ENCODE measurements at places on chromosomes 7 and 10. TPM values are rescaled to one million over a fixed set of nuclear protein-coding genes. Genes with fewer than 3 reads are reported as not detected.

Gene EN2
- under 0.01 TPM for total RNA-seq

DNA sequence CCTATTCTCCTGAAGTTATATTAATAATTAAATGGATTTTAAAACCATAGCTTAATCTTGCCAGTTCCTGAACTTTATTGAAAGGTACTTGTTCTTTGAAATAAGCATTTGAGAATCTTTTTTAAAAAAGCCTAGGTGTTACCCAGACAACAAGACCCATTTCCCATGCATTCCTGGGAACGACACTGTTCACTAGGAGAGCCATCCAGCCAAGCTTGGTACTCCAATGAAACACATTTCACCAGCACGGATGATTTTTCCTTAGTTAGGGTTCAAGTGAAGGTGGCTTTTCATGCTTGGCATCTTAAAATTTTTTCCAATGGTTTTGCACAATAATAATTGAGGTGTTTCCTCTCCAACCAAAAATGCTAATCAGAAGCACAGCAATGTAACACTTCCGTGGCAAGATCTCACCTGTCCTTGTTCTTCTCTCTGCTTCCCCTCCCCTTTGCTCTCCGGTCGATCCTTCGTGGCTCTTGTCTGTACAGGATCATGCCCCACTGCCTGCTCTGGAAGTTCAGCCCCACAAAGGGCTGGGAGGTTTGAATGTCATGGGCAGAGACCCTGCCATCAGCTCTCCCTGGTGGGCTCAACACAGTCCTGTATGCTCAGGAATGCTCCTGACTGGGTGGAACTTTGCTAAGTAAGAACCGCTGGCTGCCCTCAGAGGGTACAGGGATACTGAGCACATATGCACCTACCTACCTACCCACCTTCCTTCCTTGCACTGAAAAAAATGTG is 69.7 kb upstream of the AQP1 start:
- no peak overlapping the region for H3K27ac ChIP-seq
- H3K36me3 ChIP-seq: no peaks in the 10 kb centered on the region
- H3K27me3 ChIP-seq: no peaks in the 10 kb centered on the region

DNA sequence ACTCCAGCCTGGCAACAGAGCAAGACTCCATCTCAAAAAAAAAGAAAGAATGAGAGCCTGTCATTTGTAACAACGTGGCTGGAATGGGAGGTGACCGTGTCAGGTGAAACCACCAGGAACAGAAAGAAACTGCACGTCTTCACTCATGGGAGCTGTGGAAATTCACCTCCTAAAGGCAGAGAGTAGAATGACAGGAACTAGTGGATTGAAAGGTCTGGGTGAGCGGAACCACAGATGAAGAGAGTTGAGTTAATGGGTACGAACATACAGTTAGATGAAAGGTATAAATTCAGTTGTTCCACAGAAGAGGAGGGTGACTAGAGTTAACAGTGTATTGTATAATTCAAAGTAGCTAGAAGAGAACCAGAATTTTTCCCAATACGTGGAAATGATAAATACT is 78.6 kb downstream of the MAD1L1 start:
- DNase-seq: no peak
- no peak overlapping the region for H3K27ac ChIP-seq
- peaks cover 19% of the 10 kb centered on the region for H3K4me1 ChIP-seq

- no peak overlapping the region for H3K27ac ChIP-seq
- no peaks in the 10 kb centered on the region for H3K27me3 ChIP-seq
- DNase-seq: no peak
- no peaks in the 10 kb centered on the region for H3K4me1 ChIP-seq
These were observed 57.5 kb upstream of the CREB5 start for GRCh38 chr7:28354601-28355402.

GRCh38 chr10:50395851-50396250 is 144.5 kb upstream of the ASAH2 start:
- H3K4me1 ChIP-seq: no peaks in the 10 kb centered on the region
- no peaks in the 10 kb centered on the region for H3K27me3 ChIP-seq
- H3K27ac ChIP-seq: no peak overlapping the region

DNA sequence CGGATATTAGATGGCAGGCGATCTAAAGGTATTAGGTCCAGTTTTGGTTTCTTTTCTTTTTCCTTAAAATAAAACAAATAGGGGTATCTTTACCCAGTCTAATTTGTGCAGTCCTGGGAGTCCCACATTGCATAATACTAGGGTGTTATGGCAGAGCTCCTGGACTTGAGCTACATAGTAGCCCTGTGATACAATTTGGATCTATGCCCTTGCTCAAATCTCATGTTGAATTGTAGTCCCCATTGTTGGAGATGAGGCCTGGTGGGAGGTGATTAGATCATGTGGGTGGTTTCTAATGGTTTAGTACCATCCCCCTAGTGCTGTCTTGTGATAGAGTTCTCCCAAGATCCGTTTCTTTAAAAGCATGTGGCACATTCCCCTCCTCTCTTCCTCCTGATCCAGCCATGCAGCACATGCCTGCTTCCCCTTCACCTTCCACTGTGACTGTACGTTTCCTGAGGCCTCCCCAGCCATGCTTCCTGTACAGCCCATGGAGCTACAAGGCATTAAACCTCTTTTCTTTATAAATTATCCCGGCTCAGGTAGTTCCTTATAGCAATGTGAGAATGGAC is 141.9 kb downstream of the RPS24 start:
- no peak overlapping the region for H3K27ac ChIP-seq
- H3K36me3 ChIP-seq: no peaks in the 10 kb centered on the region
- H3K4me3 ChIP-seq: no peak overlapping the region
- no peaks in the 10 kb centered on the region for H3K27me3 ChIP-seq

DNA sequence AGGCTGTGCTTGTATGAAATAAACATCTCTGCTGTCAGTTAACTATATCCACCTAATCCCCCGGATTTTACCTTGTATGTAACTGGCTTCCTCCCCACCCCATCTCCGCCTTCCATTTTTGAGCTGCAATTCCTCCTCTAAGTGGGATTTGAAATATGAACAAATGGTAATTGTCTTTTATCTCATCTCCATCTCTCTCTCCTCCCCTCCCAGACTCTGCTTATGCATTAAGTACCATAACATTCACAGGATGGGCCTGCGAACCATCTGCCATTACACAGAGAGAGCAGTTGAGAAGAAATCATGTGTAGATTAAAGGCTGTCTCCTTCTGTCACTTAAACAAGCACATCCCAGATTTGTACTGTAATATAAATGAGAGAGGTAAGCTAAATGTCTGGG is 1169.9 kb downstream of the TYW1 start:
- no peaks in the 10 kb centered on the region for H3K36me3 ChIP-seq
- no peak overlapping the region for H3K4me3 ChIP-seq
- no peak for DNase-seq
- no peak overlapping the region for H3K27ac ChIP-seq
- no peaks in the 10 kb centered on the region for H3K27me3 ChIP-seq

GRCh38 chr10:126544565-126544964 is 125.9 kb downstream of the C10orf90 start:
- H3K27me3 ChIP-seq: no peaks in the 10 kb centered on the region
- DNase-seq: no peak
- no peak overlapping the region for H3K27ac ChIP-seq
- no peaks in the 10 kb centered on the region for H3K36me3 ChIP-seq
- no peaks in the 10 kb centered on the region for H3K4me1 ChIP-seq
- no peak overlapping the region for H3K4me3 ChIP-seq

DNA sequence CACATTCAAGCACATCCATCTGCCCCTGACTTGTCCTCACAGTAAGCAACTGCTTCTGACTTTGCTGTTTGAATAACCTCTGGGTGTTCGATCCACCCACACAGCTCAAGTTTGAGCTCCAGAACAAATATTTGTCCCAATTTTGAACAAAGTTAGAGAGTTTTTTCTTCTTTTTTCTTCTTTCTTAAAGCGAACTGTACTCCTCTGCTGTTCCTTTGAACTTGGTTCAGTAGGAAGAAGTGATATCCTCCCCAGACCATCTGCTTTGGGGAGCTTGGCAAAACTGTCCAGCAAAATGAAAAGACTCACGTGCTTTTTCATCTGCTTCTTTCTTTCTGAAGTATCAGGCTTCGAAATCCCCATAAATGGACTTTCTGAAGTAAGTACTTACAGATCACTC is at the start of gene ITIH2:
TSS of gene ITIH2 (plus strand) at position 177 of the 400 bp plus-strand sequence. CDS start at position 296, 119 bp downstream.
- H3K27me3 ChIP-seq: no peaks in the 10 kb centered on the region
- H3K4me1 ChIP-seq: no peaks in the 10 kb centered on the region
- no peak within 1 kb of the TSS for H3K4me3 ChIP-seq
- H3K27ac ChIP-seq: no peak within 1 kb of the TSS
- no peaks in the 10 kb centered on the region for H3K36me3 ChIP-seq

GRCh38 chr7:33286501-33286900 is 157.1 kb downstream of the BBS9 start:
- H3K27ac ChIP-seq: no peak overlapping the region
- no peaks in the 10 kb centered on the region for H3K36me3 ChIP-seq
- H3K4me3 ChIP-seq: no peak overlapping the region
- DNase-seq: no peak
- H3K4me1 ChIP-seq: no peaks in the 10 kb centered on the region
- H3K27me3 ChIP-seq: no peaks in the 10 kb centered on the region

GRCh38 chr7:74682829-74683228 is 25.3 kb downstream of the GTF2I start:
- H3K36me3 ChIP-seq: no peaks in the 10 kb centered on the region
- no peak overlapping the region for H3K27ac ChIP-seq
- no peaks in the 10 kb centered on the region for H3K27me3 ChIP-seq
- no peak overlapping the region for H3K4me3 ChIP-seq
- H3K4me1 ChIP-seq: no peaks in the 10 kb centered on the region
- DNase-seq: no peak

DNA sequence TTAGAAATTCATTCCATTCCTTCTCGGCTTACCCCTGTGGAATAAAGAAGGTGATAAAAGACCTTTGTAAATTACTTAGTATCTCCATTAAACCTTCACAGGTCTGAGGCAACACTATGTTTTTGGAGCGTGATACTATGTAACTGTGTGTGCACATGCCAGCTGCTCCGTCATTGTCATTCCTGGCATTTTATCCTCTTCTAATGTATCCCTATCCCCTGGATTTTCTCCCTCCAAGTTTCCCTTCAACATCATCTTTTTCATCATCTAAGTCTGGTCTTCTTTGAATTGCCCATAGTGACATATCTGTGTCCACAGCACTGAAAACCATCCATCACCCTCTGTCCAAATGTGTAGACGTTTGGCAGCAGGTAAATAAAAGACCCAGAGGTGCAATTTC is 125.7 kb downstream of the TEX36 start:
- H3K36me3 ChIP-seq: no peaks in the 10 kb centered on the region
- no peaks in the 10 kb centered on the region for H3K4me1 ChIP-seq
- DNase-seq: no peak
- no peak overlapping the region for H3K4me3 ChIP-seq
- no peaks in the 10 kb centered on the region for H3K27me3 ChIP-seq
- no peak overlapping the region for H3K27ac ChIP-seq

GRCh38 chr7:24715171-24715570 is 42.1 kb downstream of the GSDME start:
- H3K27ac ChIP-seq: no peak overlapping the region
- H3K4me3 ChIP-seq: no peak overlapping the region
- DNase-seq: no peak
- no peaks in the 10 kb centered on the region for H3K27me3 ChIP-seq

DNA sequence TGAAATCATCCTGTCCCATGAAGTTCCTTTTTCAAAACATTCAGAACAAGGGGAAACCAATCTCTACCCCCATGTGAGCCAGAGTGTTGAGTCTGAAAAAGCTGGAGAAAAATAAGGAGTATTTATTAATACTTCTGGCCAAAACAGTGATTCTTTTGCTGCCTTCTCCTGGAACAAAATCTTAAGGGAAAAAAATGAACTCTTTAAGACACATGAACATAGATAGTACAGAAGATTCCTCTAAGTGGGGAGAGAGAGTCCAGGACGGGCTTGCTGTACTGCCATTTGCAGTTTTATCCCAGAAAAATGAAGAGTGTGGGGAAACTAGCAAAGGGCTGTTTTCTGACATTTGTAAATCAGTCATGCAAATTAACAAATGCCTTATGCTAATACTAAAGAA is 173.4 kb upstream of the CELF2 start:
- no peak overlapping the region for H3K27ac ChIP-seq
- H3K4me3 ChIP-seq: no peak overlapping the region
- no peaks in the 10 kb centered on the region for H3K4me1 ChIP-seq
- no peaks in the 10 kb centered on the region for H3K36me3 ChIP-seq

DNA sequence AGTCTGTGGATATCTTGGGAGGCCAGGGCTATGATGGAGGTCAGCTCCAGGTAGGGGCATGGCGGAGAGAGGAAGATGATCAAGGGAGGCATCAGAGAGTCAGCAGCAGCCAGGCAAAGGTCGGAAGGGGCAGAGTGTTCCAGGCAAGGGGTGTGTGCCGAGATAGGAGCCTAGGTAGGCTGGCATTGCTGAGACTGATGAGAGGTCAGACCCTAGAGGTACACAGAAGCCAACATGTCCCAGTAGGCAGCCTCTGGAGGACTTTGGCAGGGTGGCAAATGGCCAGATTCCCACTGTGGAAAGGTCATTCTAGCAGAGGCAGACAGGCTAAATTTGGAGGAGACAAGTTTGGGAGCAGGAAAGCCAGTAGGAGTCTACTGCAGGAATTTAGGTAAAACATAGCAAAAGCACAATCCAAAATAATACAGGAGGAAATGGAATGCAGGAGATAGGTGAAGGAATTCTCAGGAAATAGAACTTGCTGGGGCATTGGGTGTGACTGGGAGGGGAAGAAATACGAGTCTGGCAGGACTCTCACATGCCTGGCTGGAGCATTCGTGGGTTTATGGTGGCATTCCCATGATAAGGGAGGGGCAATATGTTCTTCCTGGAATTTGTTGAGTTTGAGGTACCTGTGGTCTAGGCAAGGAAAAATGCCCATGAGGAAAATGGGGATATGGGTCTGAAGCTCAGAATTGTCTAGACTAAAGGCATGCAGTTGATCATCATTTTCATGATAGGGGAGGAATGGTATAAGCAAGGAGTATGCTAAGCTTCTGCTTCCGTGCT is 25.7 kb downstream of the TMEM176A start:
- no peaks in the 10 kb centered on the region for H3K27me3 ChIP-seq
- no peak overlapping the region for H3K4me3 ChIP-seq
- no peak overlapping the region for H3K27ac ChIP-seq
- DNase-seq: no peak

- H3K27ac ChIP-seq: no peak overlapping the region
- H3K27me3 ChIP-seq: no peaks in the 10 kb centered on the region
- H3K4me1 ChIP-seq: no peaks in the 10 kb centered on the region
- H3K36me3 ChIP-seq: no peaks in the 10 kb centered on the region
- no peak overlapping the region for H3K4me3 ChIP-seq
These were observed 889.9 kb upstream of the C7orf33 start for GRCh38 chr7:147700702-147701101.

GRCh38 chr7:103521937-103522336 is 75.9 kb upstream of the SLC26A5 start:
- H3K4me3 ChIP-seq: no peak overlapping the region
- DNase-seq: no peak
- no peaks in the 10 kb centered on the region for H3K4me1 ChIP-seq
- no peaks in the 10 kb centered on the region for H3K27me3 ChIP-seq
- H3K36me3 ChIP-seq: no peaks in the 10 kb centered on the region
